GM12878 (cell line): ENCODE measurements at places on chromosomes 5 and 9.

DNA sequence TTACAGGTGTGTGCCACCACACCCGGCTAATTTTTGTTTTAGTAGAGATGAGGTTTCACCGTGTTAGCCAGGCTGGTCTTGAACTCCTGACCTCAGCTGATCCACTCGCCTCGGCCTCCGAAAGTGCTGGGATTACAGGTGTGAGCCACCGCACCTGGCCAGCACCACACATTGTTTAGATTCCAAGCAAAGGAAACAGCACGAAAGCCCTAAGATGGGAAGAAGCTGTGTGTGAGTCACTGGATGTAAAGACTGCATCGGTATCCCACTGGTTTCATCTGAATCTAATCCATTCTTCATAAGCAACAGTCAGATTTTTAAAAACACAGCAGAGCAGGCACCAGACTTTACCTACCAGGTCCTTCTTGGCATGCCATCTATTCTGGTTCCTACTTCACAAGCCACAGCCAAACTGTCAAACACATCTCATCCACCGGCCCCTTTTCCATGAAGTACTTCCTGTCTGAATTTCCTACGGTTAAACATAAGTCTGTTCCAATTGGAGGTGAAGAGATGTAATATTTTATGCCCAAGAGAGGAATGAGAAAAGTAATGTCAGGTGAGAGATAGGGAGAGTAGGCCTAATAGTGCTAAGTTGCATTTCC, 17.4 kb downstream of the UBTD2 start:
- no peak for DNase-seq

- DNase-seq = no peak
Observed at GRCh38 chr5:123387313-123387712, 35.9 kb downstream of the CEP120 start.

DNA sequence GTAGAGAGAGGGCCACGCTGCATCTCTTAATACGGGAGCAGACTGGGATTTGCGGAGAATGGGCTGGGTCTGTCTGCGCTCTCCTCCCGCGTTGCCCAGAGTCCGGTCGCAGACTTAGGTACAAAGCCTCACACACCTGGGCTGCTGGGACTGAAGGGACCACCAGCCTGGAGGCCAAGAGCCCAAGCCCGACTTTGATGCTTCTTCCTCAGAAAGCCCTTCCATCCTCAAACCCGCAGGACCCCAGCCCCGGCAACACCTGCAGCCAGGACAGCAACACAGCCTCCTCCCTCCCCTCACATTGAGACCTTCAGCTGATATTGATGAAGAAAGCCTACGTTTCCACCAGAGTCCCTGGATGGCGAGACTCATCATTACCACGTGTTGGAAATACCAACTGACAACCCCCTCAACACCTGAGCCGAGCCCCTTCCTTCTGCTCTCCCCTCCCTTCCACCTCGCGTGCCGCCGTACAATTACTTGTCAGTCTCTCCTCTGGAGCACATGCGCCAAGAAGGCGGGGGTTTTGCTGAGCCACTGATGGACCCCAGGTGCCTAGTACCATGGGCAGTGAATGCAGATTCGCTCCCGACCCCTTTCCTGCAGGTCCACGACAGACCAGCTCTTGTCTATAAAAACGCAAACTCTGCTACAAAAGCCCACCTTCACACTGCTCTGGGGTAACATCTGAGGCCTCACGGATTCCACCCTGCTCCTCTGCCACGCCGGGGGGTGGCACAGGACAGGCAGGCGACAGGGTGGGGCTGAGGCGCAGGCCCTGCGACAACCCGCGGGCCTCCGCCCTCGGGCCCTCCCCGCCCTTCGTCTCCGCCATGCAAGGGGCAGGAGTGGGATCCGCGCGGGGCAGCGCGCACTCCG, 841 bp downstream of the ASB6 start:
- DNase-seq = no peak

- DNase-seq = peak; percentile 35
Observed at GRCh38 chr5:157431544-157432200, 28.3 kb upstream of the NIPAL4 start.

GRCh38 chr5:88081877-88082276, 186.8 kb downstream of the TMEM161B start:
- DNase-seq = no peak

DNA sequence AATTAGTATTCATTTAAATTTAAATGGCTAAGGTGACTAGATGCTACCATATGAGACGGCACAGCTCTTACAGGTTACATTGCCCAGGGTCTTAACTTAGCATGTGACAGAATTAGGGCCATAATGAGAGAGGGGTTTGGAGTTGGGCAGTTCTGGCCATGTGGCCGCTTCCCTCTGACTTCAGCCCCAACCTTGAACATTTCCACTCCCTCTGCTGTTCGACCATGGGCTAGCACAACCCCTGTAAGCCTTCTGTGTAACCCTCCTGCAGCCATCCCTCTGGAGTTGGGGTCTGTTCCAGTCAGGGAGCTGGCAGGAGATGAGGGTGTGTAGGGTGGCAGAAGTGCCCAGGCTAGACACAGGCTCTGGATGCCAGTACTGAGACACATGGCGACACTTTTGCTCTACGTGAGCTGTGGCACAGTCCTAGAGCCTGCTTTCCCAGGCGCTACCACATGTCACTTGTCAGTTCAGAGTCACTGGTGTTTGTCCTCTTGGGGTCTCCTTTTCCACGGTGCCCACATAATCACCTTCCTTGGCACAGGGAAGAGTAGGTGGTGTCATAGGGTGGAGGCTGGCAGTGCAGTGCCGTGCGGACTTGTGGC, 128.7 kb upstream of the PITX1 start:
- no peak for DNase-seq

DNA sequence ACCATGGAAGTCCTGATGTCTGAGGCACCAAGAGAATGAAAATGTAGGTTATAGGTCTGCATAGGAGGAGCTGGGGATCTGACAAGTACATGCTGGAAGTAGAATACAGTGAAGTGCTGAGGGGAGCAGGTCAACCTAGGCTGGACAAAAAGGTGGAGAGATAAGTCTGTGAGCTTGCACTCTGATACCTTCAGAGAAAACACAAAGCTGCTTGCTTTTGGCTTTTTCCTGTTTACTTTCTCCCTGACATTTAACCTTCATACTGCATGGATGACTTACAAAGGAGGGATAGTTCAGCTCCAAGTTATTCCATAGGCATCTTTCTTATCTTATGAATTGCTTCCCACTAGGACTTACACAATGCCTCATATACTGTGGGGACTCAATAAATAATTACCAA, 256.7 kb upstream of the NREP start:
- DNase-seq = no peak
